NCI-H1417 treated with DMSO at 0.1 percent for 48 hours (cell line): ENCODE measurements at places on chromosomes 4 and X.

DNA sequence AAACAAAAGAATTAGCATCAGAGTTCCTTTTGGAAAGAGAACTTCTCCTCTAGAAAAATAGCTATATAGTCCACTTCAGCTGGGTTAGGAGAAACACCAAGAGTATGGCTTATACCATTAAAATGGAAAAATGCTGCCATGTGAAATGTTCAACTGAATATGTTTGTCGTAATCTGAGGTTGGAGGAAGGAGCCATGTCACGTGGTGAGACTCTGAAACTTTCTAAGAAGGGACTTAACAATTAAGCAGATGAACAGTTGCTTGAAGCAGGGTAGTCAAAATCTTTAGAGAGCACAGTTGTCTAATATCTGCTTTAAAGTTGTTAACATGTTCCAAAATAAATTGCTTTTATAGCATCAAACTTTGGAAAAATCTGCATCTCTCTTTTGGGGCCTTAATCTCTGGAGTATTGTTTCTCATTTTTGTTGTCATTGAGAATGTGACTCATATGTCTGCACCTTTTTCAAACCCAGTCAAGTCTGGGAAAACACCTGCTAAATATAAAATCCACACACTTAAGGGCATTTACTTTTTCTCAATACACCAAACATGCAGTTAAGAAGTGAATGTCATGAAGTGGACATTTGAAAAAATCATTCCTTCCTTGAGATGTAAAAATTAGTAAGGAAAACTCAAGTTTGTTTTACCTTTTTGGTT is 168.8 kb upstream of the PDE5A start:
- DNase-seq: no peak

DNA sequence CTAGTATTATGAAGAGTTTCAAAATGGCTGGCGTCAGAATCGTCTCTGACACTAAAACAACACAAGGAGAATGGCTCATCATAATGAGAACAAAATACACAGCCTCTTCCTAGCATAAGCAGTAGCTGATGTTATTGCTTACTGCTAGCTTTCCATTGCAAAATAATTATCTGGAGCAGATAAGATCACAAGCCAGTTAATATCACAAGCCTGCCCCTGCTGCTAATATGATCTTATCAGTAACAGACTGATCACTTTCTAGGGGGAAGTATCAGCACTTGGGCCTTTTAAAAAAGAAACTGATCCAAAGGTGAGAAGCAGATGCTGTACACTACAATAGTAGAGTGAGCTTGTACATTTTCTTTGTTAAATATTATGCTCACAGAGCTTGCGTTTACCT is 554.8 kb upstream of the PABPC4L start:
- no peak for DNase-seq

- no peak for DNase-seq
Observed at GRCh38 chr4:156800463-156800862, 171.1 kb downstream of the PDGFC start.

- no peak for DNase-seq
Observed at GRCh38 chrX:152733261-152733975, at the start of the genes CSAG1 and MAGEA12. Gene CSAG1, minus strand, starts transcription at chrX:152733721. Its CDS starts 1,261 bp downstream, at chrX:152732460. Gene MAGEA12, plus strand, starts transcription at chrX:152733757. Its CDS starts 2,405 bp downstream, at chrX:152736162.

DNA sequence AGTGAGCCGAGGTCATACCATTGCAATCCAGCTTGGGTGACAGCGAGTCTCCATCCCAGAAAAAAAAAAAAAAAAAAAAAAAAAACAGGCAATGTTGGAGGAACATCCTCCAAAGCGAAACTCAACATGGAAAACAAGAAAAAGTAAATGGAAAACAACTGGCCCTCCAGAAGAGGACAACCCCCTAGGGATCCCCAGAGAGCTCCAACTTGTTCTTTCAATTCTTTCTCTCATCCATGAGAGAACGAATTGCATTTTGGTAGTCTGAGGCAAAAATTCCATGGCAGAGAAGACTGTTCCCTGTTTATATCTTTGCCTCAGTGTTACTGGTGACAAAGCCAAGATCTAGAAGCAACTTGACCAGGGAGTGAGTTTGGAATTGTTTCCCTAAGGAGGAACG is 49.8 kb downstream of the OPHN1 start:
- no peak for DNase-seq

- peak; percentile 3 for DNase-seq
Observed at GRCh38 chr4:186067757-186068385, 1.1 kb upstream of the TLR3 start.

DNA sequence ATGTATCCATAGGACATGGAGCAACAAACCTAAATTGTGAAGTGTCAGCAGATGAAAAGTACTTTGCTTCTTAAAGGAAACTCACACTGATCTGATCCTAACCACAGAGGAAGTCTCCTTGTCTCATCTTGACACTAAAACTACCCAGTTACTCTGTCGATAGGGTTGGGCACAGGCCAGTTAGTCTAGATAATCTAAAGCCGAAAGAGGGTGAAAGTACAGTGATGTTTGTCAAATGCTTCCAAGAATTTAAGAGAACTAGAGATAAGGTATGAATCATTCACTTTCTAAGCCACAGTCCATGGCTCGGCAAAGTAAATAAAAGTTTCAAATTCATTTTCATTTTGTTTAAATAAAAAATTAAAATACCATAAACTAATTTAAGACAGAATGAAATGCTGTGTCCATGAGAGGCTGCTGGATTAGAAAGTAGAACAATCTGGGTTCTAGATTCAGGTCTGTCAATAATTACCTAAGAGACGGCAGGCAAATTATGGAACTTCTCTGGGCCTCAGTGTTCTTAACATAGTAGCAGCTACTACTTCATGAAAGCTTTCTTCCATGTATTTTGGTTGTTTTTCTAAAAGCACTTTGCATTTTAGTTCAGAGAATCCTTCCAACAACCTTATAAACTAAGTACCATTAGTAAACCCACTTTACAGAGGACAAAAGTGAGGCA is 176.7 kb downstream of the LDB2 start:
- no peak for DNase-seq

GRCh38 chrX:13733506-13733905 is 914 bp downstream of the TRAPPC2 start:
- DNase-seq: no peak

DNA sequence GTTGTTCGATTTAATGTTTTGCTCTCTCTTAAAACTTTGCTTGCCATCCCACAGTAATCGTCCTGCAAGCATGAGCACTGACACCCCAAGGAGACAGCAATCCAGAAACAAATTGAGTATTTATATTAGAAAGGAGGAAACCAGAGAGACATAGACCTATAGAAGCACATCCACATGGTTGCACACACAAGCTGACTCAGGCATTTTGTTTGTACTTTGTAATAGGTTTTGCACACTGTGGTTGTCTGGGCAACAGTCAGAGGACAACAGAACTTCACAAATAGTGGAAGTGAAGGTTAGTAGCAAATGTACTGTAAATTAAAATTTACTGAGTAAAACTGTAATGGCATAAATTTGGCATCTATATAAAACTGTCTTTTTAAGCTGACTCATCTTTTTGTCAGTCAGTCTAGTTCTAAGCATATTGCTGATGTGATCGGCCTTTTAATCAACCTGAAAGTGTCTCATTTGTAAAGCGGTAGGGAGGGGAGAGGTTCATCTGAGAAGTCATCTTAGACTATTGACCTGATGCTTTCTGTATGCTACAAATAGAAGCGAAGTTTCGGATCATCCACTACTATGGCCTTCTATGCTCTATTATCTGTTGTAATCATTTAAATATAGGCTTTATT is 1624.7 kb downstream of the ARAP2 start:
- DNase-seq: no peak

DNA sequence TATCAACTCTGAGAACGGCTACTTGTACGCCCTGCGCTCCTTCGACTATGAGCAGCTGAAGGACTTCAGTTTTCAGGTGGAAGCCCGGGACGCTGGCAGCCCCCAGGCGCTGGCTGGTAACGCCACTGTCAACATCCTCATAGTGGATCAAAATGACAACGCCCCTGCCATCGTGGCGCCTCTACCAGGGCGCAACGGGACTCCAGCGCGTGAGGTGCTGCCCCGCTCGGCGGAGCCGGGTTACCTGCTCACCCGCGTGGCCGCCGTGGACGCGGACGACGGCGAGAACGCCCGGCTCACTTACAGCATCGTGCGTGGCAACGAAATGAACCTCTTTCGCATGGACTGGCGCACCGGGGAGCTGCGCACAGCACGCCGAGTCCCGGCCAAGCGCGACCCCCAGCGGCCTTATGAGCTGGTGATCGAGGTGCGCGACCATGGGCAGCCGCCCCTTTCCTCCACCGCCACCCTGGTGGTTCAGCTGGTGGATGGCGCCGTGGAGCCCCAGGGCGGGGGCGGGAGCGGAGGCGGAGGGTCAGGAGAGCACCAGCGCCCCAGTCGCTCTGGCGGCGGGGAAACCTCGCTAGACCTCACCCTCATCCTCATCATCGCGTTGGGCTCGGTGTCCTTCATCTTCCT is 2.7 kb downstream of the PCDH10 start:
- DNase-seq: no peak

GRCh38 chr4:120761070-120761469 is 161.5 kb downstream of the PRDM5 start:
- no peak for DNase-seq

GRCh38 chr4:27716693-27717430 is 856.2 kb downstream of the STIM2 start:
- DNase-seq: no peak

- DNase-seq: no peak
Observed at GRCh38 chr4:177178246-177178645, 131.4 kb upstream of the NEIL3 start.

DNA sequence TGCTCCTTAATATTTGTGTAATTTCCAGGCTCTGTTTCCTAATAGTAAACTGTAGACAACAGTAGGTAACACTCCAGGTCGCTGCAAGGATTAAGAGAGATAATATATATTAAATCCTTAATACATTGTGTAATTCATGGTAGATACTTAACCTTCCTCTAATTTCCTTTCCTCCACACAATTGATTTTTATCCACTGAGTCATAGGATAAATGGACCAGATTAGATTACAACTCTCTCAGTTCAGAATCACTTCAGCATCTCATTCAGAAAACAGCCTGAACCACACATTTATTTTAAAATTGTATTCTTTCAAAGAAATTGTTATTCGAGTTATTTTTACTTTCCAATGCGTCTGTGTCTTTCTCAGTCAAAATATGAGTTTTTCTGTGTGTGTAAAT is 17.1 kb downstream of the GK2 start:
- DNase-seq: no peak
